ENCODE measurements at places on chromosomes 12 and 14.

- no peaks in the 10 kb centered on the region for H3K4me1 ChIP-seq
- H3K27me3 ChIP-seq: no peaks in the 10 kb centered on the region
- no peak overlapping the region for H3K27ac ChIP-seq
- no peaks in the 10 kb centered on the region for H3K36me3 ChIP-seq
- H3K4me3 ChIP-seq: no peak overlapping the region
Measured at GRCh38 chr14:42224053-42224888, 617.6 kb downstream of the LRFN5 start.

- H3K4me3 ChIP-seq: no peak overlapping the region
- no peaks in the 10 kb centered on the region for H3K27me3 ChIP-seq
- no peak overlapping the region for H3K27ac ChIP-seq
- peaks cover 70% of the 10 kb centered on the region for H3K4me1 ChIP-seq
- DNase-seq: no peak
Measured at GRCh38 chr12:120851444-120851843, 52.7 kb downstream of the SPPL3 start.

DNA sequence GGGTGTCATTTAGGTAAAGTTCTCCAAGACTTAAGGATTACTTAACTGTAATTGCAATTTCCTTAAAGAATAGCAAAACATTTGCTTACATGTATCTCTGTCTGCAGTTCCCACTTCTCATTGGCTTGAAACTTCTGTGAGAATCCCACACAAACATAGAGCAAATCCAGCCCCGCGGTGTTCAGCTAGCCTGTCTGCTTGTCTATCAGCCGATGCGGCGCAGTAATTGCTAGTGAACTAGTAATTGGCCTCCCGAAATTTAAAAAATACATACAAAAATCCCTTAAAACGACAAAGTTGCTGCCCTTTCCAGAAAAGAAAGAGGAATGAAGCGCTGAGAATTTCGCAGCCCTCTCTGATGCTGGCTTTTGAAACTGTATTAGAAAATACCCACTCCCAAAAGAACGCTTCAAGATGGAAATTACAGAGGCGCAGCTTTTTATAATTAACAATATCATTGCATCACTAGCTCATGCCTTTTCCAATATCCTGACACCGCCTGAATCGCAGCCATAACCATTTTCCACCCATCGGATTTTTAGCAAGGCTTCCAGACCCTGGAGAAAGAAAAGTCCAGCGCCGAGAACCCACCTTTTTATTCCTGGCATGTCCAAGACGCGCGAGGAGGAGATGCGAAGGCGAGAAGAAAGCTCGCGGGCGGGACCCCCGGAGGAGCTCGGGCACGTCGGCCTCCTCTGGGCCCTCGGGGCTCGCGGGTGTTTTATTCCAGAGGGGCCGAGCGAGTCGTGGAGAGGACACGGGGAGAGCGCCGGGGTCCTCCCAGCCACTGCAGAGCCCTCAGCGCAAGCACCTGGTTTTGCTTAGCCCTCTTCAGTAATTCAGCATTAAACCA, 646 bp downstream of the FBLN5 start:
- H3K4me1 ChIP-seq: peaks cover 15% of the 10 kb centered on the region
- DNase-seq: peak; percentile 37
- no peak overlapping the region for H3K27ac ChIP-seq
- H3K27me3 ChIP-seq: peaks cover 46% of the 10 kb centered on the region

- H3K27me3 ChIP-seq: no peaks in the 10 kb centered on the region
- H3K36me3 ChIP-seq: no peaks in the 10 kb centered on the region
- H3K4me1 ChIP-seq: peaks cover 52% of the 10 kb centered on the region
- peak overlapping the region; percentile 96 for H3K27ac ChIP-seq
Measured at GRCh38 chr14:39229222-39229543, 4.5 kb upstream of the MIA2 start.

DNA sequence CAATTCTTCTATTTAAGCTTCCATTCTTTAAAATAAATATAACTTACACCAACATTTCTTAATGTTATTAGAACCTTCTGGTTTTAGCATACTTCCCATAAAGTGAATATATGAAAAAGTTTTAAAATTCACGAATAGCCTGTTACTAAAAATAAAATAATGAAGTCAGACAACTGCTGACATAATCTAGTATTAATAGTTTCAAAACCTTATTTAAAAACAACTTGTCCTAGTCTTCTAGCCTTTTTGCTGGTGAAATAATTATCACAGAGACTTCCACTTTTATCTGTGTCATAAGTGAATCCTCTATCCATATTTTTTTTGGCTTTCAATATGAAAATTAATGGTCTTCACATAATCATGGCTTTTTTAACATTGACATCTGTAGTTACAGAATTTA, 93.8 kb upstream of the MON2 start:
- no peaks in the 10 kb centered on the region for H3K27me3 ChIP-seq
- no peak overlapping the region for H3K4me3 ChIP-seq
- peaks cover 50% of the 10 kb centered on the region for H3K4me1 ChIP-seq
- peaks cover 72% of the 10 kb centered on the region for H3K36me3 ChIP-seq
- H3K27ac ChIP-seq: no peak overlapping the region
- DNase-seq: no peak

- no peaks in the 10 kb centered on the region for H3K27me3 ChIP-seq
- H3K36me3 ChIP-seq: peaks cover 76% of the 10 kb centered on the region
- no peak overlapping the region for H3K4me3 ChIP-seq
- DNase-seq: no peak
Measured at GRCh38 chr12:100324498-100324897, 32.4 kb upstream of the SLC17A8 start.

DNA sequence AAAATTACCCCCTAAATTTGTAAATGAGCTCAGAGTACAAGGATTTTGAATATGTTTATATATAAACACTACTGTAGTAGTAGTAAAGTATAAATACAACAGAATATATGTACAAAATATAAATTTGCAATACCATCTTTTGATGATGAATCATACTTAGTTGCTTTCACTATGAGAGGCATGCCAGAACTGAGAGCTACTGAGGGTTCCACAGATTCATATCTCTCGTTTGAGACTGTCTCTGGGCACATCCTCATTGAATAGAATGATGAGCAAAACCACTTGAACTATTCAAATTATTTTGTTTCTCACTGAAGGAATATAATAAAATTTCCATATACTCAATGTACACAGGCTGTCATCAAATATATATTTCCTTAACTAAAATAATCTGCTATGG, 417.6 kb downstream of the NAV3 start:
- H3K27ac ChIP-seq: no peak overlapping the region
- no peak for DNase-seq
- no peaks in the 10 kb centered on the region for H3K36me3 ChIP-seq
- no peak overlapping the region for H3K4me3 ChIP-seq

- peak overlapping the region; percentile 97 for H3K4me3 ChIP-seq
- H3K27me3 ChIP-seq: peaks cover 17% of the 10 kb centered on the region
- peaks cover 43% of the 10 kb centered on the region for H3K36me3 ChIP-seq
- DNase-seq: no peak
- peaks cover 39% of the 10 kb centered on the region for H3K4me1 ChIP-seq
Measured at GRCh38 chr12:120581998-120582397, 796 bp upstream of the POP5 start.

- peak; percentile 90 for DNase-seq
- H3K4me1 ChIP-seq: peaks cover 48% of the 10 kb centered on the region
- no peaks in the 10 kb centered on the region for H3K27me3 ChIP-seq
- no peak within 1 kb of the TSS for H3K4me3 ChIP-seq
- no peak within 1 kb of the TSS for H3K27ac ChIP-seq
Measured at GRCh38 chr14:23095196-23096108, at the start of gene C14orf119. TSS of gene C14orf119 (plus strand) at chr14:23095505. CDS start at chr14:23097659, 2,154 bp downstream.

DNA sequence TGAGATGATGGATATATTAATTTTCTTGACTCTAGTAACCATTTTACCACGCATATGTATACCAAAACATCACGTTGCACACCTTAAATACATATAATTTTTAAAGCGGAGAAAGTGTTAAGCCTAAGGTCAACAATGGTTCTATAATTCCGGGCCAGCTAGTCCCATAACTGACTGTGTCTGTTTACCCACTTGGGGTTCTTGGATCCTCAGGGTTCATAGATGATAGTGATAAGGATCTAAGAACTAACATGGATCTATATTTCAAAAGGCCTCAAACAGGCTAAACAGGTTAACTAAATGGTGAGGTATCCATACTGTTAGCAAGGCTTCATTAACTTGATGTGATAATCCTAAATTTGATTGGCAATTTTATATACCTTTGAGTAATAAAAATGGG, 9.8 kb downstream of the SLC38A1 start:
- no peak for DNase-seq
- no peak overlapping the region for H3K27ac ChIP-seq
- no peak overlapping the region for H3K4me3 ChIP-seq
- peaks cover 63% of the 10 kb centered on the region for H3K36me3 ChIP-seq

GRCh38 chr12:71063087-71063486, 94.7 kb downstream of the TSPAN8 start:
- DNase-seq: no peak
- no peak overlapping the region for H3K4me3 ChIP-seq
- H3K4me1 ChIP-seq: no peaks in the 10 kb centered on the region
- no peaks in the 10 kb centered on the region for H3K27me3 ChIP-seq
- H3K36me3 ChIP-seq: no peaks in the 10 kb centered on the region

DNA sequence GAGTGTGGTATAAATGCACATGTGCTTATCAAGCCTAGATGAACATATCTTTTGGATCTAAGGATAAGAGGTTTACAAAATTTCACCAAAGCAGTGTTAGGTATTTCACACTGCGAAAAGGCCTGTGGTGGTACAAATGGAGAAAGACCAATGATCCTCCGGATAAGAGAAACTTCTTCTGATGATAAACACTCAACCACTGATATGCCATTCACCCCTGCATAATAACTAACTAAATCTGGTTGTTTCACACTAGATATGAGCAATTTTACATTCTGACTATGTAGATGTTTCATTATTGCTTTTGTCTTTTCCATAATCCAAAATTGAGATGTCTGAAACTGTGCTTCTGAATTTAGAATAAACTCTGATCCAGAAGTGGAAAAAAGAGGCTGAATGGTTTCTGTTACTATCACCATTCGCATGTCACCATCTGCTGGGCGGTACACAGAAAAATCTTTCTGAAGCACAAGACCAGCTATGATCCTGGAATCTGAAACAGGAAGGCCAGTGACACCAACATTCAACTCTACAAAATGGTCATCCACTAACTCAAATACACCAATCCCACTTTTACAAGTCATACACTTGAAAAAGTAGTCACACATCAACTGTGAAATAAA, 1.3 kb downstream of the BBS10 start:
- no peak for DNase-seq
- H3K4me3 ChIP-seq: peak overlapping the region; percentile 94
- peaks cover 24% of the 10 kb centered on the region for H3K36me3 ChIP-seq
- H3K27me3 ChIP-seq: no peaks in the 10 kb centered on the region
- peaks cover 41% of the 10 kb centered on the region for H3K4me1 ChIP-seq
- H3K27ac ChIP-seq: peak overlapping the region; percentile 94

GRCh38 chr12:538731-539539, 79.2 kb downstream of the B4GALNT3 start:
- peaks cover 21% of the 10 kb centered on the region for H3K4me1 ChIP-seq
- peak overlapping the region; percentile 4 for H3K27ac ChIP-seq
- H3K4me3 ChIP-seq: no peak overlapping the region
- no peaks in the 10 kb centered on the region for H3K27me3 ChIP-seq
- DNase-seq: no peak

DNA sequence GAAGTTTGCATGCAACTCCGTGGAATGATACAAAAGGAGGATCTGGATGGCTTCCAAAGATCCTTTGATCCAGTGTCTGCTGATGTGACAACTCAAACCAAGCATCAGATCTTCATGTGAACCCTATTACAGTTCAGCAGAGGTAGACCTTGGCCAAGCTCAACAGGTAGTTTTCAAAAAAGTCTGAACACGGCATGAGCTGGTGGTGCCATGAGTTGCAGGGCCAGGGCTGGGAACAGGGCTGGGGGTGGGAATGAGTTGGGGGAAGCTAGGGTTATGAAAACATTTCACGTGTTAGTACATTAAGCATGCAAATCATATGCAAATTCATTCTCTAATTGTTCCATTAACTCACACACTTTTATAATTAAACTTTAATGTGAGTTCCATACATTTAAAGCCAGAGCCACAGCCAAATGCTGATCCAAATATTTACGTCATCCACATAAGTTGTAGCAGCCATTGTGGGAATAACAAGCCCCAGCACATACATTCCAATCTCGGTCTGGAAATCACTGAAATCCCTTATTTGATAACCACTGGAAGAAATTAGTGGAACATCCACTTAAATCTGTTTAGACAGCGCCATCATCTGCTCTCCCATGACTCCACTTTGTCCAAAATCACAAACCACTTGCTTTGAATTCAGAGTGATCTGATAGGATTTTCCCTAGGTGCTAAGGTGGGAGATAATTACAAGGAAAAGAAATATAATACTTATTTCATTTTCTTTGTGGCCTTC, 158.5 kb downstream of the APAF1 start:
- H3K4me3 ChIP-seq: no peak overlapping the region
- no peaks in the 10 kb centered on the region for H3K36me3 ChIP-seq
- DNase-seq: no peak
- H3K27ac ChIP-seq: no peak overlapping the region
- H3K27me3 ChIP-seq: peaks cover 14% of the 10 kb centered on the region

DNA sequence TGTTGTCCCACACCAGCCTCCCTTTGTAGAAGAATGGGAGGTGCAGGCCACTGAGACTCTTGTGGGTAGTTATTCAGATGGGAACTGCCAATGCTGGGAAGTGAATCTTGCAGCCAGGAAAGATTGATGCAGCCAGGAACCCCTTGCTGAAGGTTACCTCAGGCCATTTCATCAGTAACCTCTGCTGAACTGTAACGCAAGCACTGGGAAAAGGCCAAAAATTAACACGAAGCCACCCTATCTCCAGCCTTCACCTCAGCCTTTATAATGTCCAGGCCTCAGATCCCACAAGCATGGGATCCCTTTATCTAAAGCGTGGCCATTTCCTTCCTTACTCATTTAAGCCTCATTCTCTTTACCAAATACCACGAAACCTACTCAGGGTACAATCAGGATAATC, 211.1 kb downstream of the SPTSSA start:
- no peak for DNase-seq
- no peaks in the 10 kb centered on the region for H3K4me1 ChIP-seq
- H3K4me3 ChIP-seq: no peak overlapping the region
- H3K36me3 ChIP-seq: no peaks in the 10 kb centered on the region

GRCh38 chr12:102479099-102479885, 1.1 kb downstream of the IGF1 start:
- H3K4me1 ChIP-seq: peaks cover 50% of the 10 kb centered on the region
- no peak overlapping the region for H3K4me3 ChIP-seq
- peaks cover 5% of the 10 kb centered on the region for H3K27me3 ChIP-seq
- H3K36me3 ChIP-seq: no peaks in the 10 kb centered on the region
- H3K27ac ChIP-seq: no peak overlapping the region

DNA sequence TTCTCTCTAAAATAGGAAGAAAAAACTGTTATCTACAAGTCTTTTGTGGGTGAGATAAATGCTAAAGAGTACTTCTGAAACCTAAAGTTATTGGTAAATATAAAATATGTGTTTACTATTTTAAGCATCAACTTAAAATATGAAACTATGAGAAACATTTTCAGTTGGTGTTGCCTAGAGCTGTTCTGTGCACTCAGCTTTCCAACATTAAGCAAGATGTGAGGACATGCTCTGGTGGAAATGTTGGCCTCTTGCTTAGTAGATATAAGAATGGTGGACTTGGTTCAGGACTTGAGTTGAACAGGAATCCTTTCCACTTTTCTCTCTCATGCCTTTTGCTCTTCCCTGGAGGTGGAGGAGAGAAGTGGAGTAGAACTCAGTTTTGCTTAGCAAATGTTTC, 164.1 kb upstream of the PELI2 start:
- H3K4me3 ChIP-seq: no peak overlapping the region
- no peaks in the 10 kb centered on the region for H3K36me3 ChIP-seq
- H3K4me1 ChIP-seq: no peaks in the 10 kb centered on the region
- no peak overlapping the region for H3K27ac ChIP-seq
- no peak for DNase-seq
